CD4-positive, alpha-beta memory T cell (primary cell): ENCODE measurements at places on chromosomes 7 and 10. TPM values are rescaled to one million over a fixed set of nuclear protein-coding genes. Genes with fewer than 3 reads are reported as not detected.

DNA sequence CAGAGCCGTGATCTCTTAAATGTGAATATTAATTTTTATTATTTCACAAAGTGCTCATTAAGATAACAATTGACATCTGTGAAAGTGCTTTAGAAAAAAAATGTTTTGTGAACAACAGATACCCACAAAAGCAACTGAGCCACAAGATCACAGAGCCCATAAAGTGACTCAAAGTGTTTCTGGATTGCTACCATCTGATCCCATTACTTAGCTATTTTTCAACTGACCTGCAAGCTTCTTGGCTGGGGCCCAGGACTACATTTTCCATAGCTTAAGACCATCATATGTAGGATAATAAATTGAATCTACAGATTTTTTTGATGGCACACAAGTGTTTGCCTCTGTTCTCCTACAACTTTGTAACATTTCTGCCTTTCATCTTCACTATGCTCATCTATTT, 674.4 kb downstream of the PHTF2 start:
- no peak overlapping the region for H3K4me3 ChIP-seq
- no peaks in the 10 kb centered on the region for H3K4me1 ChIP-seq
- no peaks in the 10 kb centered on the region for H3K36me3 ChIP-seq
- no peak overlapping the region for H3K27ac ChIP-seq
- H3K27me3 ChIP-seq: no peaks in the 10 kb centered on the region

- H3K4me1 ChIP-seq: no peaks in the 10 kb centered on the region
- H3K27ac ChIP-seq: no peak overlapping the region
- peak; percentile 14 for DNase-seq
- no peak overlapping the region for H3K4me3 ChIP-seq
- no peaks in the 10 kb centered on the region for H3K36me3 ChIP-seq
- H3K27me3 ChIP-seq: no peaks in the 10 kb centered on the region
Measured at GRCh38 chr7:30974605-30975255, 11.0 kb downstream of the GHRHR start.

DNA sequence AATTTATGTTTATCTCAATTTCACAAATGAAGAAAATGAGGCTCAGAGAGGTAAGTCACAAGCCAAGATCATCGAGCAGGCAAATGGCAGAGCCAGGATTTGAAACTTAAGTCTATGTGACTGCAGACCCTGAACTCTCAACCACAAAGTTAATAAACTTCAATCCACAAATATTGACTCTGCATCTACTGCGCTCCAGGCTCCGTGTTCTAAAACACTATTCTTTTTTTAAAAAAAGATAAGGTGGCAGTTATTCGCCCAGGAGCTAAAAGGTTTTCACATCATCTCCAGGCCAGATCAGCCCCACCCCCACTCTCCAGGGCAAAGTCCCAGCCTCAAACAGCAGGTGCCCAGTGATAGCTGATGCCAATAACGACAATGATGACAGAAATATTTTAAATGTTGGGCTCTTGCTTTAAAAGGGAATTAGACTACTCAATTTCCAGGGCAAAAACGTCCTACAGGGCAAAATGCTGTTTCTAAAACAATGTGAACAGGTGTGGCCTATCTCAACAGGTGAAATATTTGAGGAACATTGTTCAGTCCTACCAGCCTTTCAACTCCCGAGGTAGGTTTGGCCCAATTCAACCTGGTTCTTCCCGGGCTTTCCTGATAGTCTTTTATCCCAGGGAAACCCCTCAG, 85.2 kb downstream of the SORBS1 start:
- no peaks in the 10 kb centered on the region for H3K4me1 ChIP-seq
- no peak for DNase-seq
- H3K27ac ChIP-seq: no peak overlapping the region
- H3K4me3 ChIP-seq: no peak overlapping the region

DNA sequence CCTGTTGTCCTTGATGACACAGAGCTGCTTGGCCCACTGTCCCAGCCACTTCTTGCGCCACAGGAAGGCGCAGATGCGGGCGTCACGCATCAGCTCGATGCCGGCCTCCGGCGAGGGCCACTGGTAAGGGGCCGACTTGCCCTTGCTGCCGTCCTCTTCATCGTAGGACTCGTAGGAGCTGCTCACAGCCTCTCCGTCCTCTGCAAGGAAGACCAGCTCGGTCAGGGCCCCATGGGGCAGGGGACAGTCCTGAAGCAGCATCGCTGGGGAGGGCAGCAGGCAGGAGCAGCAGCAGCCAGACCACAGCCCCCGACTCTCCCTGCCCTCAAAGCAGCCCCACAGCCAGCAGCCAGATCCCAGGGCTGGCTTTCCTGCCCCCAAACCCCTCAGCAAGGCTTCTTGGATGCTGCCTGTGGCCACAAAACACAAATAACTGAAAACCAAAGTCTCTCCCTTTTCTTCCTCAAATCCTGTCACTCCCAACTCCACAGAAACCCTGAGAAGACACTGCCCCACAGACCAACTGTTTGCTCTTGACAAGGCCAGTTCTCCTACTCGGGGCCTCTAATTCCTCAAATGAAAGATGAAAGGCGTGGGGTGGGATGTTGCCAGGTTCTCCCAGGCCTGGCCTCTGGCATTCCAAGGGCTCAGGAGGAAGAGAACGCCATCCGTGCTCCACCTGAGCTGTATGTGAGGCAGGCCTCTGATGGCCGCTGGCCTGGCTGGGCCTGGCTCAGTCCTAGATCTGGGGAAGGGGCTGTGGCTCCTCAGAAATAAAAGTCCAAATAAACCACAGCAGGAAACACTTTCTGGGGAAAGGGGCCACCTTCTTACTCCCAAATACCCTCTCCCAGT, 76.7 kb downstream of the VWA2 start:
- no peaks in the 10 kb centered on the region for H3K36me3 ChIP-seq
- no peaks in the 10 kb centered on the region for H3K4me1 ChIP-seq
- DNase-seq: no peak

DNA sequence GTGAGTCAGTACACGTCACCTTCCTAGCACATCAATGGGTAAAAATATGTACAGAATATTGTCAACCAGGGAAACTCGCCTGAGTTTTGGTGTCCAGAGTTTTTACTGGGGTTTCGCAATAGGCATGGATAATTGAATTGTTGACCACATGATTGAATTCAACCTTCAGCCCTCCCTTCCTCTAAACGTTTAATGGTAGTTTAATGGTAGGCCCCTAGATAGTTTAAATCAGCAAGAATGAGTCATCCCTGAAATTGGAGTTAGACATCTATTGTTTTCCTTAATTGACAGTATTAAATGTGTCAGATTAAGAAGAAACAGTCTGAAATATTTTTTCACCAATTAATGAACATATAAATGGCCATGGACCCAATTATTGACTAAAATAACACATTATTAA, 57.8 kb upstream of the CACNA2D1 start:
- no peaks in the 10 kb centered on the region for H3K36me3 ChIP-seq
- no peak for DNase-seq
- no peaks in the 10 kb centered on the region for H3K27me3 ChIP-seq
- H3K4me3 ChIP-seq: no peak overlapping the region

The CCDC136 gene
- 18.3 TPM for total RNA-seq
